Sciatic nerve (tissue), 2 donors: ENCODE measurements at places on chromosomes 12 and 14. TPM values are rescaled to one million over a fixed set of nuclear protein-coding genes. Genes with fewer than 3 reads are reported as not detected.

DNA sequence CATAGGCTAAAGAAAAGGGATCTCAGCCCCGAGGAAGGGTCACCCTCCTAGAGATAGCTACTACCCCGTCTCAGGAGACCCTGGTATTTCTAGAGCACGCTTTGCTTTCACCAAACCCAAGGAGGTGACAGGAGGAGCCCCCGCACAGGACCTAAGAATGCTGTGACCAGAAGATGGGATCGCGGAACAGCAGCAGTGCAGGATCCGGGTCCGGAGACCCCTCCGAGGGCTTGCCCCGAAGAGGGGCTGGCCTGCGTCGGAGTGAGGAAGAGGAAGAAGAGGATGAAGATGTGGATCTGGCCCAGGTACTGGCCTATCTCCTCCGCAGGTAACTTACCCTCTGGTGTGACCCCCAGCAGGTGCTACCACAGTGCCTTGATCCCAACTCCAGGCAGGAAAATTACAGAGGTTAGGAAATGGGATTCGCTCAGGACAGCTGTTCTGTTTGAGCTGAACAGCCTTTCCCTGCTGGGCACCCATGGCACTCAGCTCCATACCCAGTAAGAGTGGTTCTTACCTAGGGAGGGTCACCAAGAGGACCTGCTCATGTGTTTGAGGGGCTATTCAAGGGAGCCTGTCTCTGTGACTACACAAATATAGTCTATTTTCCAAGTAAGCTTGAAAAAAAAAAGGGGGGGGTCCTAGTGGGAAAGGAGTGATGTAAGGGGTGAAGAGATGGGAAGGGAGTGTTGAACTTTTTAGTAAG, 826 bp upstream of the NRL start:
- DNase-seq, result no peak

GRCh38 chr12:67661311-67662021, 12.9 kb downstream of the DYRK2 start:
- no peak for DNase-seq

- no peak for DNase-seq
Observed at GRCh38 chr14:71711619-71712018, 220.6 kb upstream of the RGS6 start.

GRCh38 chr12:52971679-52972329, 22.9 kb downstream of the KRT18 start:
- no peak for DNase-seq

- no peak for DNase-seq
Observed at GRCh38 chr12:72523754-72524153, 251.6 kb downstream of the TRHDE start.

GRCh38 chr12:107405436-107405835, 280.2 kb upstream of the PWP1 start:
- no peak for DNase-seq

- DNase-seq, result no peak
Observed at GRCh38 chr12:3125674-3126073, 48.5 kb downstream of the TSPAN9 start.

GRCh38 chr12:71236133-71236660, 78.4 kb upstream of the TSPAN8 start:
- no peak for DNase-seq

DNA sequence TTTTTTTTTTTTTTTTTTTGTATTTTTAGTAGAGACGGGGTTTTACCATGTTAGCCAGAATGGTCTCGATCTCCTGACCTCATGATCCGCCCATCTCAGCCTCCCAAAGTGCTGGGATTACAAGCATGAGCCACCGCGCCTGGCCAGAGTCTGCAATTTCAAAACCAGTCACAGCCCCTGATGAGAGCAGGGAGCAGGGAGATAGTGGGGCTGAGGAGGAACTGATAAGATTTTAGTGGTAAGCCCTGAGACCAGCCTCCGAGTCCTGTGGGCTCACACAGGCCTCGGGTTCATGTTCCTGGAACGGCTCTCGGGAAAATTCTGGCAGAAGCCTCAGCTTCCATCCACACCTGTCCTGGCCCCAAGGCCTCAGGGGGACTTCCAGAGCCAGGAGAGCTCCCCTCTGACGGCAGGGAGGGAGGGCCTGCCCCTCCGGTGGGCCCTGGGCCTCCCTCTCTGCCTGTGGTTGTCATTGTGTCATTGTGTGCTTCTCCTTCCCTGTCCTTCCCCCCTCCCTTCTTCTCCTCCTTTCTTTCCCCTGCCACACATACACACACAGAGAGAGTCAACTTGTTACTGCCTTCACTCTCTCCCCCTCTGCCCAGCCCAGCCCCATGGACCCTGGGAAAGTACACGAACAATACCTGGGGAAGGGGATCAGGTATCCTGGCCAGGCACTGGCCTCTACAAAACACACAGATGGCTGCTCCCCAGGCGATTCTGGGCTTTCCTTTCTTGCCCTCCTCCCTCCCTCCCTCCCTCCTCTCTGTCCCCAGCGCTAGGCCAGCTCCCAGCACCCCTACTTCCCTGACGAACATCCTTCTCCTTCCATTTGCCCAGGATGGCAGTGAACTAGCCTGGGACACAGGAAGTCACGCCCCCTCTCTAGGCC, 294.1 kb downstream of the DPF3 start:
- DNase-seq, result no peak

- DNase-seq, result peak; percentile 53
Observed at GRCh38 chr14:102213984-102214658, 74.4 kb downstream of the WDR20 start.

DNA sequence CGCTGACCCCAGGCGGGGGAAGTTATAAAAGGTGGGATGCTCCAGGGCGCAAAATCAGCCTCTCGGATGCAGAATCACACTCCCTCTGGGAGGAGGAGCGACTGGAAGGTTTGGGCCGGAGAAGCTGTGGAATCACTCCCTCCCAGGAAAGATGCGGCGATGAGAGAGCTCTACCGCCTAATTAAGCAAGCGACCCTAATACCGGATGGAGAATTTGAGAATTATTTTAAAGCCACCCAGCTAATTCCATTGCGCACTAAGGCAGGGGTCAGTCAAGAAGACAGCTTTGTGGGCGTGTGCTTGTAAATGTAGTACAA, 1.9 kb downstream of the COL2A1 start:
- no peak for DNase-seq

DNA sequence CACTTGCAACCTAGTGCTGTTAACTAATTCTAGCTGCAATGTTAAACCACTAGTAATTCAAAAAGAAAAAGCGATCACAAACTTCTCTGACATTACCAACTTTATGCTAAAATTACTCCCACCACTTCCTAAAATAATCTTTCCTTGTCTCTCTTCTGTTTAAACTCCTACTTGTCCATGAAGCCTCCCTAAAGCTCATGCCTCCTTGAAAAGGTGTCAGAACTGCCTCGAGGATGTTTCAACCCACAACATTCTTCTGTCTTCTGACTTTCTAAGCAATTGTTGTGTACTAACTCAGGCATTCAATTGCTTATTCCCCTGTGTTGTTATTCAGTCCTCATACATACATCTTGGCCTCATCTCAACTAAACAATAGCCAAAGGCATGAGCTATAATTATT, 5.9 kb downstream of the GNPTAB start:
- no peak for DNase-seq

DNA sequence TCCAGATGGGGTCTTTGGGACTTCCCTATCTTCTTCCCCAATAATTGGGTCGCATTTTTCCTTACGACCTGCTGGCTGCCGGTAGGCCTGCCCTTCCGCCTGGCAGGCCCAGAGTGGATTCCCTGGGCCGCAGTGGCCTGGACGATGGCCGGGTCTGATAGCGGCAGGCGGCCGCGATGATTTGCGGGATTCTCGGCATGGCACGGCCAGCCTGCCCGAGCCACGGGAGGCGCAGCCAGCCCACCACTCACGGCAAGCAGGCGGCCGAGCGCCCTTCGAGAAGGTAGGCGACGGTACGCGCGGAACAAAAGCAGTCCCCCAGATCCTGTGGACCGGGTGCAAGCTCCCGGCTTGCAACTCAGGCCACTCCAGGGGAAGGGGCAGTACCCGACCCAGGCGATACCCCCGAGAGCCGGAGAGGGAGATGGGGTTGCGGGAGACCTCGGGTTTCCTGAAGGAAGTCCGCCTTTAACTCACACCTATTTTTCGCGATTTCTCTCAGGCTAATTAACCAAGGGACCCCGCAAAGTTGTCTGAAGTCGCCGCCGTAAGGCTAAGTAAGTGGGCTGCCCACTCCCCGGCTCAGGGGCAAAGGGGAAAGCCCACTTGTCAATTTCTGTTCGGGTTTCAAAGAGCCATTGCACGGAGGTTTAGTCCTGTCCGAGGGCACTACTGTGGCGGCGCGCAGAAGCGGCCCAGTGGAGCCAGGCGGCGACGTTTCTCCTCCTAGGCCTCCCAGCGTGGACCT, 1.4 kb upstream of the GSC start:
- DNase-seq, result peak; percentile 58

DNA sequence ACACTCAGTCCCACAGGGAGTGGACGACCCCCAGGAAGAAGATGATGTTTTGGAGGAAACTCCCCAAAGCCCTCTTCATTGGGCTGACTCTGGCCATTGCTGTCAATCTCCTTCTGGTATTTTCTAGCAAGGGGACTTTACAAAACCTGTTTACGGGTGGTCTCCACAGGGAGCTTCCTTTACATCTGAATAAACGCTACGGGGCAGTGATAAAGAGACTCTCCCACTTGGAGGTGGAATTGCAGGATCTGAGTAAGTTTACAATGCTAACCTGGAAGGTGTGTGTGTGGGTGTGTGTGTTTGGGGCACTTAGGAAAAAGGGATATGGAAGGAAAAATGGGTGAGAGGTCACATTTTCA, 416 bp downstream of the GALNT8 start:
- no peak for DNase-seq

DNA sequence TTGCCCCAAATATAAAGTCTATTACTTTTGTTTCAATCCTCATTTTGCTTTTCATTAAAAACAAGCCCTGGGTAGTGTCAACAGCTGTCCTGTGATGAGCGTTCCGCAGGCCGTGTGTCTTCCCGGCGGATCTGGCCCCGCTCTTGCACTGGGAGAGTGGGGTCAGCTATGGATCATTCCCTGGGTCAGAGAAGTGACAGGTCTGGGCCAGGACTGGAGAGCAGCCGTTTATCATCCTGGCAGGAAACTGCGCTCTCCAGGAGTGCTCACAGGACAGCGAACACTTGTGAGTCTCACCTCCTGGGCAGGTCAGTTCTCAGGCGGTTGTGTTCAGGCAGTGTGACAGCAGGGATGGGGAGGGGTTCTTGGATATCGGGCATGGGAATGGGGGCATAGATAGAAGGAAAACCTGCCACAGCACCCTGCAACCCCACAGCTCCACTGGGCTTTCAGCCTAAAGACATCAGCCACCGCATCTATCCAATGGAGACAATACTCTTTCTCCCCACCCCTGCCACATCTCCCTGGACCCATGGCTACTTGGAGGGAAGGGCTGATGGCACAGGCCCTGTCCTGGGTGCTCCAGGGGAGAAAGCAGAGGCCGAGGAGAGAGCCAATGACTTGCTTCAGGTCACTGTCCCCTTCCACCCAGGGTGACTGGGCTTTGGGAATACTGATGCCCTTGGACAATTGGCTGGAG, 47.8 kb upstream of the CHGA start:
- DNase-seq, result no peak

GRCh38 chr14:72714094-72714493, 179.8 kb downstream of the DPF3 start:
- no peak for DNase-seq

DNA sequence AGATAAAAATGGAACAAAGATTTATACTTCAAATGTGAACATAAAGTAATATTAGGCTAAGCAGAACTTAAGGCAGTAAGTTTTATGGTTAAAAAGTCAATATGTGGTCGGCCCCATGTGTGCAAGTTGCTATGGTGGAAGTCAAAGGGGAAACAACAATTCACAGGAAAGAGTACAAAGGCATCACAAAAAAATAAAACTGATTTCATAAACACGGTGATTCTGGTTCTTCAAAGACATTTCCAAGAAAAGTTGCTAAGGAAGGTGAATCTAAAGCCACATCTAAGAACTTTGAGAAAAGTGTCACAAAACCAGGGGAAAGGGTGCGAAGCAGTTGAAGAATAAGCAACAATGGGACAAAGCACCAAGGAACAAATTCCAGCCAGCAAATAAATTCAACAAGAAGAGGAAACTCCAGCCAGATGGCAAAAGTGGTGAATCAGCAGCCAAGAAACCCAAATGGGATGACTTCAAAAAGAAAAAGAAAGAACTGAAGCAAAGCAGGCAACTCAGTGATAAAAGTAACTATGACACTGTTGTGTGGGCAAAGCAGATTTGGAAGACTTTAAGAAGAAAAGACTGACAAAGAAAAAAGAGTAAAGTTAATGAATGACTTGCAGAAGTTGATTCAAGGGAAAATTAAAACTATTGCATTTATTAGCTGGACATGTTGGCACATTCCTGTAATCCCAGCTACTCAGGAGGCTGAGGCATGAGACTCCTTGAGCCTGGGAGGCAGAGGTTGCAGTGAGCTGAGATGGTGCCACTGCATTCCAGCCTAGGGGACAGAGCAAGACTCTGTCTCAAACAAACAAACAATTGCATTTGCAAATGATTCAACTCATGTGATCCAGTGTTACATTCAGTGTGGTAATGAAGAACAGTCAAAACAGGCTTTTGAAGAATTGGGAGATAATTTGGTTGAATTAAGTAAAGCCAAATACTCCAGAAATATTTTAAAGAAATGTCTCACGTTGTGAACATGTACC, 19.5 kb downstream of the PTGDR start:
- DNase-seq, result no peak

GRCh38 chr12:53743266-53744129, 8.3 kb downstream of the CISTR start:
- DNase-seq, result peak; percentile 66

- DNase-seq, result no peak
Observed at GRCh38 chr12:108930155-108930554, 50.3 kb downstream of the DAO start.

DNA sequence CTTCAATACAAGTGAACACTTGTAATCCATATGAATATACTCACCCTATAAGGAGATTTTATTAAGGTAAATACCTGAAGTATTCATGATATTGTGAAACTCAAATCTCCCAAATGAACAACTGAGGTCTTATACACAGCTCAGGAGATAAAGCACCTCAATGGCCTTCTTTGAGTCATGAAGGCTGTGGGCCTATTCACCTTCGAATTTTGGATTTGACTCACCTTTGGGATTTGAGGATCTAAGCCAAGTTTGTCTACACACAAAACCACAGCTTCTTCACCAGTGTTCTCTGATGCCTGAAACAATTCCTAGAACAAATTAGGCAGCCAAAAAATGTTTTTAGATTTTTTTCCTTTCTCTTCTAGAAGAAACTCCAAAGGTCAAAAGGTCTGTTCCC, 194.1 kb downstream of the NUAK1 start:
- DNase-seq, result no peak

GRCh38 chr12:111174251-111174960, 194.5 kb downstream of the PHETA1 start:
- no peak for DNase-seq

Gene OR6C65
- total RNA-seq, result not detected

Gene B4GALNT1
- total RNA-seq, result 16.6 TPM

Gene PROX2
- not detected for total RNA-seq

Gene KLRB1
- total RNA-seq, result 1.4 TPM

Gene RFLNA
- total RNA-seq, result 28.1 TPM

Gene BCL2L14
- total RNA-seq, result not detected

Gene KRT2
- total RNA-seq, result not detected

Gene MYF5
- total RNA-seq, result not detected

Gene LRRC10
- not detected for total RNA-seq
